Cortex of kidney (tissue), 1 donor: ENCODE measurements at places on chromosomes 6 and 20.

DNA sequence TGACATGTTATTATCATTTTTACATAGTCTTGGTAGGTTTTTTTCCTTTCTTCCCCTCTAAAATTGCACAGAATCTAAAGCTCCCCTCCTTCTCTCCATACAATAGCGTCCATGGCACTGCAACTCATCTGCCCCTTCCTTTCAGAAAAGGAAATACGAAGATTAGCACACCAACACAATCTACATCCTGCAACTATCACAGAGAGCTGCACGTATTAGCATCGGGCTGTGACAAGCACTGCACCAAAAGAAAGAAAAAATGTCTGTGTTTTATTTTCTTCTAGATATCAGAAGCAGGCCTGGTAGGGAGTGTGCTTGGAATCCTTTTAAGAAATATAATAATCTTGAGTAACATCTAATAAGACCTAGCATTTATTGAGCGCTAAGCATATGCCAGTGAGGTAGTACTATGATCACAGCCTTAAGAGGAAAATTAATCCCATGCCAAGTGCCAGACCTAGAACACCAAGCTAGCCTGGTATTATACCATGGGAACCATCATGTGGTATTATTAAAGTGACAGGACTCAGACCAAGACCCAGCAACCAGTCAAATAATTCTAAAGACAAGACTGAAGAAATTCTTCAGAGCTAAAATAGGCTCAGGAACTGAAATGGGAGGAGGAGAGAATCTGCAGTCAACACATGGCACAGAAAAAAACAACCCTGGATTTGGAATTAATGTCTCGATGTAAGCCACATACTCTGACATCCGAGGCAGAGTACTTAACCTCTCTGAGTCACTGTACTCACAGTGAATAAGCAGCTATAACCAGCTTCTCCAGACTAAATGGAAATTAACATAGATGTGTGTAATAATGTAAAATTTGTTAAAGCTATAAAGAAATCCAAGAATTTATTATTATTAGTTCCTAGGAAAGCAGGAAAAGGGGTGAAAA lies 124.3 kb downstream of the IPCEF1 start:
- DNase-seq = no peak

GRCh38 chr6:21997119-21998037 lies 299.5 kb downstream of the PRL start:
- DNase-seq = no peak

DNA sequence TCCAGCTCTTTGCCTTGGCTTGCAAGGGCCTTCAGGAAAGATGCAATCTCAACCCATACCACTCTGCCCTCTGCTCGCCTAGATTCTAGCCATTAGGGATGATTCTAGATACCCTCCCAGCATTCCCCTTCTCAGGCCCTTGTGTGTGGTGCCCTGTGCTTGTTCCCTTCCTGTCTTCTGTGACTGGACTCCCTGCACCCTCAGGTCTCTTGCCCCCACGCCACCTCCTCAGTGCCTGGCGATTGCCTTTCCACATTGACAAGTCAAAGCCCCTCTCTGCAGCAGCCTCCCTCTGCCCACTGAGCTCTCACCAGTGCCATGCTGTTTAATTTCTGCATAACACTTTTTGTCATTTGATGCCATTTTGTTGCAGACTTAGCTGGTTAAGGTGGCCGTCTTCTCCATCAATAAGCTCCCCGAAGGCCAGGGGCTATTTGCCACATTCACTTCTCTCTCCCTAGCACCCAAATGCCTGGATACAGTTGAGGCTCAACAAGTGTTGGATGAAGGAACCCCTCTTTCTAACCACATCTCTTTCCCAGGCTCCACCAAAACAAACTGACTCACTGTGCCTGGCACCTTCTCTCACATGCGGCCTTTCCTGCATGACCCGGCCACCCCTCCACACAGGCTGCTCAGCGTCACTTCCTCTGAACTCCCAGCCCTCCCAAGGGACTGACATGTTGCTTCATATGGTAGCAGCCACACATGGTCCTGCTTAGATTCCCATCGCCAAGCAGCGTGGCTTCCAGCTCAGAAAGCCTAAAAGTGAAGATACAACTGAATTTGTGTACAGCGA lies 4.6 kb upstream of the TXNDC5 start:
- no peak for DNase-seq

GRCh38 chr6:143158113-143158581 lies 97.5 kb downstream of the AIG1 start:
- DNase-seq = no peak

DNA sequence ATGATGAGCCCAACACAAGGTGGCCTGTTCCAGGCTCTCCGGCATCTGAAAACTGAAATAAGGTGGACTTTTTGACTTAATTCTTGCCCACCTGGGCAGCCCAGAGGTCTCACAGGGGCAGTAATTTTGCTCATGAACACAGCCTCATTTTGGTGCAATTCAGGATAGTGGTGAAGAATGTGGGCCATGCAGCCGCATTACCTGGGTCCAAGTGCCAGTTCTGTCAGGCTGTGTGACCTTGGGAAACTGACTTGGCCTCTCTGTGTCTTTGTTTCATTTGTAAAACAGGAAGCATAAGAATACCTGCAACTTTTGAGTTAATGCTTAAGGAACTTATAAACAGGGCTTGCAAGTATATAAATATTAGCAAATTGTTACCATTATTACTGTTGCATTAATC lies 5.6 kb downstream of the PREX1 start:
- no peak for DNase-seq

DNA sequence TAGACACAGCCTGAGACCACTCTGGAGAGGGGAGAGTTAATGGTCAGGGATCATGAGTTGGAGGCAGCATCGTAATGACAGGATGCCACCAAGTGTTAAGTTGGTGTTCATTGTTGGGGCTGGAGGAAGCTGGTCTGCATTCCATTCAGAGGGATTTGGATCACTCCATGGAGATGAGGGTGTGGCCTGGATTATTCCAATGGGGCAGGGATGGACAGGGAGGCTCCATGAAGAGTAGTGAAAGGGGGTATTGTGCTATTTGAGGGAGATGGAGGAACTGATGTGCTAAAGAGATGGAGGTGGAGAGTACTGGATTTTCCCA lies 1.1 kb downstream of the SAPCD1 start:
- DNase-seq = no peak

DNA sequence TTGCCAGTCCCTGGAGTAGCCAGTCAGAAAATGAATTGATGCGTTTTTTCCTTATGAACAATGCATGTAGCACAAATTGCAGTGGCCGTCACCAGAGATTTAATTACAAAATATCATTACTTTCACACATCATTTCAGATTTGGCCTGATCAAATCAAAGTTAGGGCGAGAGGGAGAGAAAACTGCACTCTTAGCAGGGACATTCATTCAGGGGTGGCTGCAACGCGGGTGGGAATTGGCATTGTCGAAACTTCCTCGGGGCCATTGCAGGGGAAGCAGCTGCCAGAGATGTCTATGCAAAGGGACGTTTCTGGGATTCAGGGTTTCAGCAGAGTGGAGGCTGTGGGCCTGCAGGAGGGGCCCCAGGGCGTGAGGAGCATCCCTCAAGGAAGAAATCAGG lies 76.5 kb upstream of the TOP1 start:
- DNase-seq = no peak

- DNase-seq = no peak
Measured at GRCh38 chr6:136639702-136640101, 89.5 kb upstream of the MAP7 start.

DNA sequence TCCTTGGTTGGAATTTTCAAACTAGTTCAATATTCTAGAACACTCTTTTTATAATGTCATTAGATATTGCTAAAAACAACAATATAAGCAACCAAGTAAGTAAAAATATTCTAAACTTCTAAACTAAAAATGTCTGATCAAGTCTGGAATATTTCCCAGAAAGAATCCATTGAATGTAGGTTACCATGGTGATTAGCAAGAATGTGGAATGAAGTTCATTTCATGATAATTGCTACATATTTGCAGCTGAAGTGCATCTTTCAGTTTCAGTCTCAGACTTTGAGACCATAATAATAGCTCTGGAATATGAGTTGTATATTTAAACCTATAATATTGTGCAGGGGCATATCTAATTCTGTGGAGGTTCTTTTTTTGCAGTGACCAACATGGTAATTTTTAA lies 61.0 kb upstream of the NKAIN2 start:
- DNase-seq = no peak

DNA sequence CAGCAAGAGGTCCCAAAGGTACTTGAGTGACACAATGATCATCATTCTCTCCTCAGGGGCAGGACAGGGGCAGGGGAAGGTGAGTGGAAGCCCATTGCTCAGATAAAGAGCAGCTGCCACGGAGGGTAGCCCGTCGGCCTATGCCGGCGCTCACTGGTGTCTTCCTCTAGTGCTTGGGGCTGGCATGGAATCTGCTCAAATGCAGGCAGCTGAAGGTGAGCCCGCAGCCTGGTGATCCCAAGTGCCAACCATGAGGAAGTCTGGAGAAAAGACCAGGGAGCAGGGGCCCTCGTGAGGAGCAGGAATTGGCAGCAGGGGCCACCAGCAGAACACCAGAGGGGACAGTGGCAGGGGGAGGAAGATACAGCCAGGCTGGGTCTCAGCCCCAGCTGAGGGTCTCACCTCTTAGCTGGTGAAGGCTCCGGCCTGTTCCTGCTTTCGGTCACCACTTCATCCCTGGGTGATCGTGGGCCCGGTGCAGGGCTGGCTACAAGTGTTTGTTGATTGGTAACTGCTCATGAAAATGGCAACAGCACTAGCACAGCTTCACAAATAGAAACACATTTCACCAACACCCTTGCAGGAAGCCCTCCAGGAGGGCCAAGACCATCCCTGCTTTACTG lies 24.7 kb downstream of the RBCK1 start:
- no peak for DNase-seq

GRCh38 chr6:56922645-56923044 lies 32.3 kb upstream of the BEND6 start:
- no peak for DNase-seq
